ENCODE measurements at places on chromosomes 2 and 18.

GRCh38 chr2:195105581-195105980 is 551.4 kb upstream of the SLC39A10 start:
- DNase-seq = no peak

DNA sequence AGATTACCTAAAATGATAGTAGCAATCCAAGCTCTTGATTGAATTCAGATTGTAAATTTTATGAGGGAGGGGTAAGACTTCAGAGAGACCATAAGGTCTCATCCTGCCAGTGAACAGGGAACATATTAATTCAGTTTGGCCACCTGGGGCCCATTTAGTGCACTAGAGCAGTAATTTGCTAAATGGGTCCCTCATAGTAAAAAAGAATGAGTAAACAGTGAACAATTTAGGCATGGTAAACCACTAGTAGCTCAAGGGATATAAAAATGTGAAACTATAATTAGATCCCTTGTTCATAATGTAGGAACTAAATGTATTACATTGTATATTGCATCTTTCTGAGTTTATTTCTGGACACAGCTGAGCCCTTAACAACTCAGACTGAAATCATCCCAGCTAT is 4.9 kb upstream of the PHLPP1 start:
- no peak for DNase-seq

GRCh38 chr18:80234398-80234797 is 12.9 kb downstream of the PARD6G start:
- no peak for DNase-seq

GRCh38 chr2:8462899-8463648 is 218.8 kb upstream of the ID2 start:
- DNase-seq = no peak

DNA sequence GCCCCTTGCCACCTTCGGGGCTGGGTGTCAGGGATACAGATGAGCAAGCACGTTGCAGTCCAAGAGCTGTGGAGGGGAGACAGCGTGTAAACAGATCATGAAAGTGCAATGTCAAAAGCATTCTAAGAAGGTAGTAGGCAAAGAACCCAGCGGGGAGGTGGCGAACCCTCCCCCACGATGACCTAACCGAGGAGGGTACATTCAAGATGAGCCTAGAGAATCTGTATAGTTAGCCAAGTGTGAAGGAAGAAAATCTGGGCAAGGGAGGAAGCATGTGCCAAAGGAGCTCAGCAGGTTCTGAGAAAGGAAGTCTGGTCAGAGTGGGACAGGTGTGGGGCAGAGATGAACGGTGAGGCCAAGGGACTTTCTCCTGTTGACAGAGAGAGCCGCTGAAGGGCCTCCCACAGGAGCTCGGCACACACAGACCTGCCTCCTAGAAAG is 106.9 kb downstream of the SP3 start:
- DNase-seq = no peak

DNA sequence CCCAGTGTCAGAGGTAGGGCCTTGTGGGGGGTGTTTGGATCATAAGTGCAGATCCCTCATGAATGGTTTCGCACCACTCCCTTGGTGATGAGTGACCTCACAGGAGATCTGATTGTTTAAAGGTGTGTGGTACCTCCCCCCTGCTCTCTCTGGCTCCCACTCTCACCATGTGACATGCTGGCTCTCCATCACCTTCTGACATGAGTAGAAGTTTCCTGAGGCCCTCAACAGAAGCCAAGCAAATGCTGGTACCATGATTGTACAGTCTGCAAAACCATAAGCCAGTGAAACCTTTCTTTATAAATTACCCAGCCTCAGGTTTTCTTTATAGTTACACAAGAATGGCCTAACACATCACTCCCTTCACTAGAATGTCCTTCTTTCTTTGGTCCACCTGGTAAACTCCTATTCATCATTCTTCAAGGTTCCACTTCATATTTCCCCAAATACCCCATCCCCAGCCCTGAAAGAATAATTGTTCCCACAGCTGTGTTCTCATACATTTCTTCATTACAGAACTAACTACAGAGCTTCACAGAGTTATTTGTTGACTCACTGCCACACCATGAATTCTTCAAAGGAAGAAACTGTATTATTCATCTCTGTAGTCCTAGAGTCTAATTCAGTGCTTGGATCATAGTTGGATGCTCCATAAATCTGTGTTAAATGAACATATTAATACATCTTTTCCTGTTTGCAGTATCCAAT is 81.2 kb upstream of the STK17B start:
- no peak for DNase-seq

DNA sequence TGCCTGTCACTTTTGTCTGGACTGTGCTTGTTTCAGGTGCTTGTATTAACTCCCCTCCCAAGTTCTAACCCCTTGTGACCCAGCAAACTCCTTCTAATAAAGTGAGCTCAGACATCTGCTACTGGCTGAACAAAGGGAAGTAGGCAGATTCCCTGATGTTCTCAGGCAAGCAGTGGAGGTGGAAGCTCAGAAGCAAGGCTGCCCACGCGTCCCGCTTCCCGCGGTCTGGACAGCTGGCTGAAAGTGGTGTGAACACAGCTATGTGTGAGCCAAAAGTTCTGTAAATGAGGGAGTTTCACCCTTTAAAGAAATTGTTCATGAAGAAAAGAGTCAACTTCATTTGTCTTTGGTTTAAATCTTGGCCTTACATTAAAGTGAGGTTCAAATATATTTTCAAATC is 40.0 kb downstream of the NAPG start:
- DNase-seq = no peak

DNA sequence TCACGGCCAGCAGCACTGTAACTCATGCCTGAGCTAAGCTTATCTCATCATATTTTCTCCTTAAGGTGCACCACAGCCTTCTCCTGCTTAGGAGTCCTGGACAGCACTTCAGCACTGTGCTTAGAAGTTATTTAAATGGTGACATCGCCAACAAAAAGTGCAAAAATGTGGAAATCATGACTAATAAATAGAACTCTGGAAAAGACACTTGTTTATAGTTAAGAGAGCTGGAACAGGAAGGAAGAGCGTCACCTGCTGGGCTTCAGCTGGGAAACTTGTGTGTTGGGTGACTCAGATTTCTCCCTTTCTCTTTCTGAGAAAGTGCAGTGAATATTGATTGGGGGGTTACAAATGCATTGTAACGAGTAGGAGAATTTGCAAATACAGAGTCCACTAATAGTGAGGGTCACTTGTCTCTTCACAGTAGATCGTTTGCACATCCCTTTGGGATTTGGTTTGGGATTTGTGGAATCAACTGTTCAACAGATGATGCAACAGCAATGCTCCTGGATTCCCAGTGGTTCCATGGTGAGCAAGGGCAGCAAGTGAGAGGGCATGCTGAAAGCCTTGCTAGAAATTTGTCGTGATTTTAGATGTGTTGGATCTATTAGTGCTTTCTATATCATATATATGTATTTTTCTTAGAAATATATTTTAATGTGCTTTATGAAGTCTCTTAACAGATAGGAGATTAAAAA is 84.2 kb downstream of the DOK6 start:
- no peak for DNase-seq

- DNase-seq = no peak
Observed at GRCh38 chr2:224009605-224010315, 29.3 kb downstream of the SERPINE2 start.

GRCh38 chr18:55858661-55859515 is 270.9 kb upstream of the TCF4 start:
- no peak for DNase-seq

DNA sequence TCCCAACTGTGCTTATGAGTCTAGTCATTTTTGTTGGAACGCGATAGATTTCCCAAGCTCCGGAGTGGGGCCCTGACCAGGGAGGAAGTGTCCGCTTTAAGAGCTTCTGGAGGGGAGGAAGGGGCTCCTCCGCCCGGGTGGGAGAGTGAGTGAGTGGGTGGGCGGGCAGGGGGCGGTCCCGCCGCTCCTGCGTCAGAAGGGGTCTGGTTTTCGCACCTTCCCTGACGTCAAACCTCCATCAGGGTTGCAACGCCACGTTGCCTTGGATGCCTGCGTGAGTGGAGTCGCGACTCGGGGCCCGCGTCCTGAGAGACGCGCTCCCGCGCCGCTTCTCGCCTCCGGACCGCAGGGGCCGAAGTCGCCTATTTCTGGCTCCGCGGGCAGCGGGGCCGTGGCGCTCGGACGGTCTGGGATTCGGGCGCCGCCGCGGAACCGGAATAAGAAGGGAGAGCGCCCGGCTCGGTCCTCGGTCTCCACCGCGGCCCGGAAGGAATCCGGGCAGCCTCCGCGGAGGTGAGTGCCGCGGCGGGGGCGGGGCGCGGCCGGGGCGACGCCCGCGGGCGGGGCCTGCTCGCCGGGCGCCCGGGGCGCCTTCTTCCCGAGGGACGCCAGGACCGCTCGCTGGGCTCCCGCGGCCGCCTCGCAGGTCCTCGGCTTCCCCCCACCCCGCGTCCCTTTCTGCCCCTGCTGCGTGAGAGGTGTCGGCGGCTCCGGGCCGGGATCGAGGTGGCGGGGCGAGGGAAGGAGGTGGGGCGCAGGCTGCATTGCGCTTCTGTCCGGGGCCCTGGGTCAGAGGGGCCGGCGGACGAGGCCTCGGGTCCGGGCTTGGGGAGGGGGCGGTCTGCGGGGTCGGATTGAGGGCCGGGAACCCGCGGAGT is at the start of gene ZDBF2:
ZDBF2 (plus strand) TSS at position 230 of the 878 bp plus-strand sequence. CDS start 7,187 bp downstream, outside the sequence.
- DNase-seq = no peak

DNA sequence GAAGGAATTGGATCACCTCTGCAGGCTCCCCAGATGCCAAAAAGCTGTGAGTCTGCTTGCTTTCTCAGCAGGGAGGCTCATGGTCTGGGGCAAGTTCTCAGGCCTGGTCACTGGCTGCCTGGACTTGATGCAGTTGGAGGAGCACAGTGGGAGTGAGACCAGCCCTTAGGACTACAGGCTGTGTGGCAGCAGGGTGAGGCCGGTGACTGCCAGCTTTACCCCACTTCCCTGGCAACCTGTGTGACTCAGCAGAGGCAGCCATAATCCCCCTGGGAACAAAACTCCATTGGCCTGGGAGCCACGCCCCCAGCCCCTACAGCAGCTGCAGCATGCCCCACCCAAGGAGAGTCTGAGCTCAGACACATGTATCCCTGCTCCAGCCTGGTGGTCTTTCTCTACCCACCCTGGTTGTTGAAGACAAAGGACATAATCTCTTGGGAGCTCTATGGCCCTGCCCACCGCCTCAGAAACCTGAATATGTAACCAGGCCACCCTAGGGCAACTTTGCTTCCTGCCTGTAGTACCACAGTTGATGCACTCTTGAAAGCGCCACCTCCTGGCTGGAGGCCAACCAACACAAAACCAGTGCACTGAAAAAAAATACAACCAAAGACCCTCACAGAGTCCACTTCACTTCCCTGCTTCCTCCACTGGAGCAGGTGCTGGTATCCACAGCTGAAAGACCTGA is 106.8 kb upstream of the SPATS2L start:
- DNase-seq = no peak

DNA sequence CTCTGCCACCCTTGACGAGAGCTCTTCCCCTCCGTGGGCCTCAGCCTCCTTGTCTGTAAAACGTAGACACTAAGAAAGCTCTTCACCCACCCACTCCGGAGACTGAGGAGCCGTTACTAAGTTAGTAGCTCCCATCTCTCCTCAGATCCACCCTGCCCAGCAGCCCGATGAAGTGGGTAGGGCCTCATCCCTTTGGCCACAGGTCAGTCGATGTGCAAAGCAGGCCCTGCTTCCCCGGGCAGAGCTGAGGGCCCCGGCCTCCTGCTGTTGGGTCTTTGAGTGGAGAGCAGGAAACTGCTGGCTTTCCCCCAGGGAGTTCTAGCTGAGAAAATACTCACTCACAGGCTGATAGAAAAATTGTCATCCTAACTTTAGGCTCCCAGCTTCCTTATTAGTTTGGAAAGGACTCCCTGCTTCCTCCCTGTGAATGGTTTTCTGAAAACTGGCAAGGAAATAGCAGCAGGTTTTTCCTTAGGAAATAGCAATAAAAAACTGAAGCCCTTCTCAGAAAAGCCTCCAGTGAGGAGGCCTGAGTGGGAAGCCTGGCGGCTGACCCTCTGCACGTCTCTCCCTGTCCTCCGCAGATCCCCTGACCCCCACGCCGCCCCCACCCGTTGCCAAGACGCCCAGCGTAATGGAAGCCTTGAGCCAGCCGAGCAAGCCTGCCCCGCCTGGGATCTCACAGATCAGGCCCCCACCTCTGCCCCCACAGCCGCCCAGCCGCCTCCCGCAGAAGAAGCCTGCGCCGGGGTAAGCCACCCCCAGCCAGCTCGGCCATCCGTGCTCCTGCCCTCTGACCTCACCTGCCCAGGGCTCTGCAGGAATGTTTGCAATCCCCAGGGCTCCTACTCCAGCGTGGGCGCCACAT is 30.2 kb downstream of the ITGB1BP1 start:
- no peak for DNase-seq

GRCh38 chr18:49006641-49007454 is 56.1 kb upstream of the SMAD7 start:
- DNase-seq = no peak

DNA sequence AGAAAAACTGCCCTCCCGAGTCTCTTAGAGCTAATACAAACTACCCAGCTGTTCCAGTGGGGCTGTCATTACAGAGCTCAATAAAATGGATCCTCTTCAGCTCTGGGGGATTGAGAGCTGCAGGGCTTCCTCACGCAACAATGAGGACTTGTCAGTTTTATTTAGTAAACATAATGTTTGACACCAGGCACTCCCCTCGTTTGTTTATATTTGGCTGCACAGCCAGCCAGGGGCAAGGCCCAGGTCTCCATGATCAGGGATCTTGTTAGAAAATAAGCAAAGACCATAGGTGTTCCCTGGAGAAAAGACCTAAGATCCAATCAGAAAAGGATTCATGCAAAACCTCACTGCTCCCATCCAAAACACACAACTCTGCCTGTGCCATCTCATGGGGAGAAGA is 158.2 kb downstream of the C1D start:
- DNase-seq = no peak

- DNase-seq = no peak
Observed at GRCh38 chr18:36658611-36659010, 170.2 kb downstream of the TPGS2 start.

- DNase-seq = no peak
Observed at GRCh38 chr2:207698301-207698700, 13.1 kb upstream of the CCNYL1 start.

DNA sequence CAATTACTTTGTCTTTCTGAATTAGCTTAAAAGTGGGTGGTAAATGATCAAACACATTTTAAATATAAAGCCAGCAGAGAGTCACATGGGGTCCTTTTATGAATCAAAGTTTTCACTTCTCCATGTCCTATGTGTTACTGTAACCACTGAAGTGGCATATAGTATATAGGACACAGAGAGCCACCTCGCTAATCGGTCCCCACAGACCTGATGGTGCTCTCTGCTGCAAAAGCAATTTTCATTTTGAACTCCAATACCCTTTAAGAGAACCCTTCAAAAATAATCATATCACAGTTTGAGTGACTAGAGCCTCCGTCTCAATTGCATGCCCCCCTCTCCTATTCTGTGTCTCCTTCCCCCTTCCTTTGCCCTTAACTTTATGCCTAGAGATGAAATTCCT is 272.8 kb downstream of the ERBB4 start:
- DNase-seq = no peak

GRCh38 chr2:112626604-112627059 is 19.1 kb upstream of the SLC20A1 start:
- DNase-seq = no peak

DNA sequence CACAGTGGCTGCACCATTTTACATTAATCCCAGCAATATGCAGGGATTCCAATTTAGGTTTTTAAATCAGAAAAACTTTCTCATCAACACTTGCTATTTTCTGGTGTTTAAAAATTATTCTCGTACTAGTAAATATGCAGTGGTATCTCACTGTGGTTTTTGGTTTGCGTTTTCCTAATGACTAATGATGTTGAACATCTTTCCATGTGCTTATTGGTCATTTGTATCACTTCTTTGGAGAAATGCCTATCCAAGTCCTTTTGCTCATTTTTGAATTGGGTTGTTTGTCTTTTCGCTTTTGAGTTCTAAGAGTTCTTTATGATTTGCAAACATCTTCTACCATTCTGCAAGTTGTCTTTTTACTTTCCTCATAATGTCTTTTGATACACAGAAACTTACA is 62.1 kb upstream of the TCF7L1 start:
- no peak for DNase-seq

Data from iPS DF 6.9 (cell line).